ENCODE measurements at places on chromosomes 4 and X. TPM values are rescaled to one million over a fixed set of nuclear protein-coding genes. Genes with fewer than 3 reads are reported as not detected.

USP51 gene
- total RNA-seq: 0.49 TPM

CYSLTR1 gene
- total RNA-seq: not detected

TRIM61 gene
- not detected for total RNA-seq

UGT2B11 gene
- total RNA-seq: not detected

EXOC1L gene
- total RNA-seq: not detected

MTNR1A gene
- total RNA-seq: not detected

TCEAL1 gene
- total RNA-seq: 28.5 TPM

TRIML2 gene
- not detected for total RNA-seq

GLUD2 gene
- total RNA-seq: 2.1 TPM

UGT2B15 gene
- total RNA-seq: not detected

SMPX gene
- total RNA-seq: not detected

MAGEA11 gene
- total RNA-seq: 23.4 TPM

RNF4 gene
- 58.2 TPM for total RNA-seq

PRR32 gene
- not detected for total RNA-seq

GABRE gene
- 2.3 TPM for total RNA-seq

RASL11B gene
- total RNA-seq: 1.9 TPM

TLR10 gene
- total RNA-seq: not detected

MAGEA12 gene
- 93.6 TPM for total RNA-seq

MID2 gene
- total RNA-seq: 0.88 TPM

PHOX2B gene
- total RNA-seq: not detected

RTL3 gene
- total RNA-seq: 1.4 TPM

MAGED4B gene
- 3.2 TPM for total RNA-seq

ZNF157 gene
- 0.48 TPM for total RNA-seq

CENPVL1 gene
- total RNA-seq: not detected

SPANXB1 gene
- total RNA-seq: 7.0 TPM

CT55 gene
- 0.39 TPM for total RNA-seq

GLRA2 gene
- not detected for total RNA-seq

LRRC66 gene
- total RNA-seq: 0.10 TPM

ARHGEF38 gene
- not detected for total RNA-seq

CCNB3 gene
- 0.48 TPM for total RNA-seq

CT83 gene
- total RNA-seq: not detected

Data from RPMI7951 (cell line).